ENCODE measurements at places on chromosomes 16 and 17.

GRCh38 chr17:10956821-10957220 is 118.9 kb upstream of the PIRT start:
- DNase-seq, result peak; percentile 1

- no peak for DNase-seq
These were observed 9.0 kb upstream of the PHKG2 start for GRCh38 chr16:30738984-30739951.

DNA sequence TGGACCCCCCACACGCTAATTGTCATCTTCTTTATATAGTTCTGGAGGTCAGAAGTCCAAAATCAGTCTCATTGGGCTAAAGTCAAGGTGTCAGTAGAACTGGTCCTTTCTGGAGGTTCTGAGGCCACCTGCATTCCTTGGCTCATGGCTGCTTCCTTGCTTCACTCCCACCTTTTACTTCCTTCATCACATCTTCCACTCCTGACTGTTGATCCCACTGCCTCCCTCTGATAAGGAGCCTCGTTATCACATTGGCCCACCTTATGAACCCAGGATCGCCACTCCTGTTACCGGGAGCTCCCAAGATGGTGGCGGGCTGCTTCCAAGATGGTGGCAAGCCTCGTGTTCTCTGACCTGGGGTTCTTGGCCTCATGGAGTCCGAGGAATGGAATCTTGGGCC is 83.0 kb downstream of the CDC27 start:
- DNase-seq, result no peak

- DNase-seq, result no peak
These were observed 186.8 kb upstream of the ZNF469 start for GRCh38 chr16:88195911-88196465.

DNA sequence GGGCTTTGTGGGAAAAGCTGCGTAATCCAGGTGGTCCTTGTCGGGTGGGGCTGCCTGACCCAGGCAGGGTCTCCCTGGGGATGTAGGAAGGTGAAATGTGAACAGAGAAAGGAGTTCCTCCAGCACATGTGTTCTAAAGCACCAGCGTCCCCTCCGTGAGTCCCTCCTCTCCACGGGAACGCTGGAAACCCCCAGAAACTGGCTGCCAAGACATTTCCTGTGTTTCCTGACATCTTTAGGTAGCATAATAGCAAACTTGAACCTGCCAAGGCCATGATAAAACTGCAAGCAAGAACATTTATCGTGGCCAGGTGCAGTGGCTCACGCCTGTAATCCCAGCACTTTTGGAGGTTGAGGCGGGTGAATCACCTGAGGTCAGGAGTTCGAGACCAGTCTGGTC is 12.6 kb upstream of the PYDC1 start:
- no peak for DNase-seq

GRCh38 chr17:62866471-62866870 is 58.4 kb upstream of the MARCHF10 start:
- peak; percentile 36 for DNase-seq

- no peak for DNase-seq
These were observed 193.6 kb downstream of the CCDC182 start for GRCh38 chr17:57551321-57552079.

DNA sequence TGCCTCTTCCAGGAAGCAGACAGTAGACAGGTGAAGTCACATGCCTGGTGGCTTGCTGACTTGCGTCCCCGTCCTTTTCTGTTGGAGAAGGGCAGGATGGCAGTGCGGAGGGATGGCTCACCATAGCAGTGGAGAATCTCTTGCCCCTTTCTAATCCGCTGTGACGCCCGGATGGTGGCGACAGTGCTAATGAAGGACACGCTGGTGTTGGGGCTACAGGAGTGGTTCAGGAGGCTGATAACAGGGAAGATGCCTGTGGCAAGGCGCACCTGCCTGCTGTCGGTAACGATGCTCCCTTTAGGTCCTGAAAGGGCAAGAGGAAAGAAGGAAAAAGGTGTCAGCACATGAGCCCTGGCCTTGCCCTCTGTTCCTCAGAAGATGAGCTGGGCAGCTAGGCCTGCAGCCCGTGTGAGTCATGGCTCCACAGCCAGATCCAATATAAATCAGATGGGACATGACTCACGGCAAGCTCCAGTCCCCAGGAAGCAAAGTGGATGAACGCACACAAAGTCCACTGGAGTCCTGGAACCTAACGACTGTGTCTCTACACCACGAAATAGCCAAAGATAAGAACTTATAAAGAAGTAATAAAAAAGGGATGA is 25.5 kb downstream of the SERPINF1 start:
- DNase-seq, result no peak

DNA sequence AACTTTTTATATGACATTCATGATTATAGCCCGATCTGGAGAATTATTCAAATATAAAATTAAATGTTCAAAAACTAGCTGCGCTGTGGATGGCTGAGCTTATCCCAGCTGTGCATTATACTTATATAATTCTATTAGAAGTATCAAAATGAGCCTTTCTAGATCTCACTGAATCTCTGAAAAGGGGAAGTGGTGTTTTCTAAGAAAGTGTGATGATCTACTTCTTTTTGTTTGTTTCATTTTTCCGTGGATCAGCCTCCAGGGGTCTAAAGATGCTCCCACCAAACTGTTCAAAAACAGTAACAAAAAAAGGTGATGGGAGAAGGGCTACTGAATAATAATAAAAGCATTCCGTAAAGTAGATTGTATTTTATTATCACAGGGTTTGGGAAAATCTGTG is 411.3 kb upstream of the PSMD7 start:
- no peak for DNase-seq

DNA sequence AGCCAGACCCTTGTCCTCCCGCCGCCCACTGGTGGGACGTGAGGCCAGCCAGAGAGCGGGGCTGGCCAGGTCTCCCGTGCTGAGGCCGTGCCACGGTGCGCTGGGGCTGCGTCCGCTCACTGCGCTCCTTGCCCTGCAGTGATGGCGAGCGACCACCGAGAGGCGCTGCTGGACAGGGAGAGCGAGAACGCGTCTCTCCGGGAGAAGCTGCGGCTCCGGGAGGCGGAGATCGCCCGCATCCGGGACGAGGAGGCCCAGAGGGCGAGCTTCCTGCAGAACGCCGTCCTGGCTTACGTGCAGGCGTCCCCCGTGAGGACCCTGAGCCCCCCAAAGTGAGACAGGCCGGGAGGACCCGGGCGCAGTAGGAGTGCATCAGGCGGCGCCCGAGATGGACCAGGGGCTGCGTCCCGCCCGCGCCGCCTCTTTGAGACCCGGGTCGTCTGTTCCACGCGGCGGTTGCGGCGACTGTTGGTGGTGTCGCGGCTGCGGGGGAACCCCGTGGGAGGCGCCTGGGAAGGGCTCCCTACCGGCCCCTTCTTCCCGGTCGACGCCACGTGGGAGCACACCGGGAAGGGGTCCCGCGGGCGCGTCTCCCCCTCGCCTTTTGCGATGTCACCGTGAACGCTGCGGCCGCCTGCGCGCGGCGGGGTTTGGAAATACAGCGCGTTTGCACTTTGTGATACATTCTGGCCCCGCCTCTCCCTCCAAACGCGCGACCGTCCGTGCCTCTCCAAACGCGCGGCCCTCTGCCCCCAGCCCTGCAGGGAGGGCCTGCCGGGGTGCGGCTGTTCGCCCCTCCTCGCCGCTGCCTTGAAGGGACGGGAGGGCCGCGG is 792 bp upstream of the RAC3 start:
- DNase-seq, result peak; percentile 89

GRCh38 chr17:79027274-79027924 is 3.4 kb downstream of the C1QTNF1 start:
- DNase-seq, result no peak

- DNase-seq, result no peak
These were observed 877.3 kb downstream of the KCNJ18 start for GRCh38 chr17:22569459-22570143.

DNA sequence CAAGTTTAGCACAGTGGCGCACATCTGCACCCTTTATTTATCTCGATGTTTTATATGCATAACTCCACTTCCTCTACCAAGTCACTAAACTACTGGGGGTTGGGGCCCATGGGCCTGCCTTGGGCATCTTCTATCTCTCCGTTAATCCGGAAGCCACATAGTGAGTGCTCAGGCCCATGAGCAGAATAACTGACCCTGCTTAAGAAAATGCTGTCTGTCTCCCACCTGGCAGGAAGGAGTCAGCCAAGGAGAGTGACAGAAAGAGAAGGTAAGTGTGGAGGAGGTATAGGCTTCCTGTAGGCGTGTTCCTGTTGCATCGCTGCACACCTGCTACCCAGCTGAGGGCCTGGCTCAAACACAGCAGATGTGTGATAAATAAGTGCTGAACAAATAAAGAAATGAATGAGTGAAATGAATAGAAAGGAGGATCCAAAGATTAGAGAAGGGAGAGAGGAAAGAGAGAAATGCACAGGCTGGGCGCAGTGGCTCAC is 320.1 kb downstream of the SLC39A11 start:
- no peak for DNase-seq

GRCh38 chr16:10085078-10085798 is 97.0 kb downstream of the GRIN2A start:
- DNase-seq, result no peak

- DNase-seq, result peak; percentile 38
These were observed 6.0 kb downstream of the SOCS7 start for GRCh38 chr17:38357486-38358123.

GRCh38 chr17:38898291-38898679 is 27.1 kb upstream of the LASP1NB start:
- DNase-seq, result no peak

DNA sequence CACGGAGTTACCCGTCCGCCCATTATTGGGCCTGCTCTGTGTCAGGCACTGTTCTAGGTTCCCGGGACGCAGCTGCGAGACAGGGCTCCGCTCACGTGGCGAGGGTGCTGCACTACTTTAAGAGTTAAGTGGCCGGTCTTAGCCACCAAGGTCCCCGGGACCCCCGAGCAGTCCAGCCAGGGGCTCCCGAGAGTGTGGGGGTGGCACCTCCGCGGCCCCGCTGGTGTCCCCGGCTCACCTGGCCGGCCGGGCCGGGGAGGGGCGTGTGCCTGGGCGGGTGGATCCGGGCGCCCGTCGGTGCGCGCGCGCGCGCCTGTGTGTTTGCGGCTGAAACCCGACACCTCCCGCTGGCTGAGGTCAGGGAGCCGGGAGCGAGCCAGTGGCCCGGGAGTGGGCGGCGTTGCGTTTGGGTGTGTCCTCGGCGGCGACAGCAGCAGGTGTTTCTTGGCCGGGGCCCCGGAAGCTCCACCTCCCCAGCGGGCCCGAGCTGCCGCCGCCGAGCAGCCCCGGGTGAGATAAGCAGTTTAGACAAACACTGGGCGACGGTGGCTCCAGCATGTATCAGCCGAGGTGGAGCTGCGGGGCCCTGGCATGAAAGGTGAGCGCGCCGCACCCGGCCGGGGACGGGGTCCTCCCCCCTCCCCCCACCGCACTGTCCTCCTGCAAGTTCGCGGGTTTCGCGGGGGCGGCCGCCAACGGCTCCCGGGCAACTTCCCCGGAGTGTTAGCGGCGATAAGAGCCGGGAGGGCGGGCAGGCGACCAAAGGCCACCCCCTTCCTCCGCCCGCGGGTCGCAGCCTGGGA is at the start of gene GSE1:
Gene GSE1 (plus strand): TSS at position 522 of the 803 bp plus-strand sequence. CDS start 70 bp downstream, at position 592.
- DNase-seq, result peak; percentile 84

DNA sequence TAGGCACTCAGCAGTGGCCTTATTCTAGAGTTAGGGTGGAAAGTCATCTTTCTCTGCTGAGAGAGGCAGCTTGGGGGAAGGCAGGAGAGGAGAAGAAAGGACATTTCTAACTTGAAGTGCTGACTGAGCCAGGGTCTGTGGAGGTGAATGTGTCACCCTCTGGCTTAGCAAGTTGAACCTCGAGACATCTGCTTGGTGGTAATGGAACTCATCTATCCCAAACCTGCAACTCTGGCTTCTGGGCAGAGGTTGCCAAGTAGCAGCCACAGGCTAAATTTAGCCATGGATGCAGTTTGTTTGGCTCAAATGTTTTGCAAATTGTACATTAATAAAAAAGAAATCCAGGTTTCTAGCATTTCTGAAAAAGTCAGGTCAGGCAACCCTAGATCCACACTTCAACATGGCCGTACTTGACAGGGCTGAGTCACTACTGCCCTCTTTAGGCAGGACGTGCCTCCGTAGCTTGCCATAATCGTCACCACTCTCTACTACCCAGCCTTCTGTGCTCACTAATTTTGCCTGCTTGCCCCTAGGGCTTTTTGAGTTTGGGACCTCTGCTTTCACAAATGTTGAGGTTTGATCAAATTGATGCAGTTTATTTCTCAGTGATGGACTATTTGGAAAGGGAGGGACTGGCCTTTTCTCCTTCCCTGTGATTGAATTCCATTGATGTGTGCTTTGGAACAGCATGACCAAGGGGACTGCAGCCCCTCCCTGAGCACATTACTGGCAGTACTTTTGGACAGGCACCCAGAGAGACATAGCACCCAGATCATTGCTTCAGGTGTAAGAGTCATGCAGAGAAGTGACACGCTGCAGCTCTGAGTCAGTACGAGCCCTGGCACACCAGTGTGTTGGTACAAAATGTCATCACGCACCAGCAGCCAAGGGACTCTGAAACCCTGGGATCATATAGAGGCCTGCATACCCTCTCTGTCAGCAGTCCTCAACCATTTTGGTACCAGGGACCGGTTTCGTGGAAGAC is 5.2 kb downstream of the CDH13 start:
- no peak for DNase-seq

- peak; percentile 73 for DNase-seq
These were observed at the start of gene NME3 for GRCh38 chr16:1771188-1771863. NME3 (minus strand) TSS chr16:1771543; CDS start chr16:1771534, 9 bp downstream.

- DNase-seq, result no peak
These were observed 106.6 kb downstream of the AIPL1 start for GRCh38 chr17:6328279-6328678.

DNA sequence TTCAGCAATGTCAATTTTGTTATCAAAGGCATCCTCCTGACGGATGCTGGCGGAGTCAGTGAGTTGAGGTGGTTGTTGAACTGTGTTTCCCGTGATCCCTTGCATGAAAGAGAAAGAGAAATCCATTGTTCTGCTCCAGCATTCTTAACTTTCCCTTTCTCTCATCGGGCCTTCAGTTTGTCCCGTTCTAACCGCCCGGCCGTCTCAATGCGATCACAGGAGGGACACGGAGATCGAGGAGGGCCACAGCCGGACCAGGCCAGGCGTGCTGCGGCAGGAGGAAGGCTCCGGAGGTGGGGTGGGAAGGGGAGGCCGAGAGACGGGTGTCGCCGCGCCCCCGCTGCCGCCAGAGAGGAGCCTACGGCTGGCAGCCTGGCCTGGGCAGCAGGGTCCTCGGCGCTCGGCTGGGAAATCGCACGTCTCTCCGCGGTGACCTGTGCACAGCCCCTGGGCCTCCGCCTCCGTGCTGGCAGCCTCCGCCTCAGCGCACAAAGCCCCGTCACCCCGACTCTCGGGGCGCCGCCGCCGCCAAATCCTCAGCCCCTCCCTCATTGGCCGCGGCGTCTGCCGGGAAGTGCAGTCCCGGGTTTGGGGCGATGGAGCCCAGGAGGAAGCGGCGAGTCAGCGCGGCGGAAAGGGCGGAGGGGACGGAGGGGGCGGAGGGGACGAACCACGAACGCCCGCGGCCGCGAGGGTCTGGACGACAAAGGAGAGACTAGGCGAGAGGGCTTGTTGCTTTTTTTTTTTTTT is 38.1 kb downstream of the SOST start:
- DNase-seq, result peak; percentile 85
